GM06990 (cell line): ENCODE measurements at places on chromosomes 5 and 9.

- no peak for DNase-seq
Observed at GRCh38 chr9:14393418-14393817, 79.5 kb upstream of the NFIB start.

DNA sequence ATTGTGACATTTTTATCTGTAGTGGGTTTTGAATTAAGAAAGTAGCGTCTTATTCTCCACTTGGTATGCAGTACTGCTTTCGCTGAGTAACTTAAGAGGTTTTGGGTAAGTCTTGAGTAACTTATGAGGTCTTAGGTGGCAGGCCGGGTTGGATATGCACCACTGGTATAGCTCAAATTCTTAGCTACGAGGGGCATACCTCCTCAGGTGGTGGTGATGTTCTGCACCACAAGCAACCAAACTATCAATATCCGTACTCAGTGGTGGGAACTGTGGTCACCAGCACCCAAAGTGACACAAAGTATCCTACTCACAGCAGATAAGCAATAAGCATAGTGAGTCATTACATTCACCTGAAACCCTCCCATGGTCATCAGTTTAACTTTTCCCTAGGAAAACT lies 13.7 kb downstream of the SMC2 start:
- no peak for DNase-seq

DNA sequence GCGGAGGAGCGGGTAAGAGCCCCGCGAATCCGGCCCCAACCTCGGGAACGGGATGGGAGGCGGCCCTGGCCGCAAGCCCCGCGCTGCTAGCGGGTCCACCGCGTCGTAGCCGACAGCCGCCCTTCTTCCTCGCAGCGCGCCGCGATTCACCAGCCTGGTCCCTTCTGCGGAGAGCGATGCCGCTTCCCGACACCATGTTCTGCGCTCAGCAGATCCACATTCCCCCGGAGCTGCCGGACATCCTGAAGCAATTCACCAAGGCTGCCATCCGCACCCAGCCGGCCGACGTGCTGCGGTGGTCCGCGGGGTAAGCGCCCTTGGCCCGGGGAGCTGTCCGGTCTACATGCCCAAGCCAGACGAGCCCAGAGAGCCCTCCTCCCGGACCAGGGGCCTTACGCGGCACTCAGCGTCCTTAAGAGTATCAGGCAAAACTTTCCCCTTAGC lies 335 bp downstream of the ROPN1L start:
- no peak for DNase-seq

DNA sequence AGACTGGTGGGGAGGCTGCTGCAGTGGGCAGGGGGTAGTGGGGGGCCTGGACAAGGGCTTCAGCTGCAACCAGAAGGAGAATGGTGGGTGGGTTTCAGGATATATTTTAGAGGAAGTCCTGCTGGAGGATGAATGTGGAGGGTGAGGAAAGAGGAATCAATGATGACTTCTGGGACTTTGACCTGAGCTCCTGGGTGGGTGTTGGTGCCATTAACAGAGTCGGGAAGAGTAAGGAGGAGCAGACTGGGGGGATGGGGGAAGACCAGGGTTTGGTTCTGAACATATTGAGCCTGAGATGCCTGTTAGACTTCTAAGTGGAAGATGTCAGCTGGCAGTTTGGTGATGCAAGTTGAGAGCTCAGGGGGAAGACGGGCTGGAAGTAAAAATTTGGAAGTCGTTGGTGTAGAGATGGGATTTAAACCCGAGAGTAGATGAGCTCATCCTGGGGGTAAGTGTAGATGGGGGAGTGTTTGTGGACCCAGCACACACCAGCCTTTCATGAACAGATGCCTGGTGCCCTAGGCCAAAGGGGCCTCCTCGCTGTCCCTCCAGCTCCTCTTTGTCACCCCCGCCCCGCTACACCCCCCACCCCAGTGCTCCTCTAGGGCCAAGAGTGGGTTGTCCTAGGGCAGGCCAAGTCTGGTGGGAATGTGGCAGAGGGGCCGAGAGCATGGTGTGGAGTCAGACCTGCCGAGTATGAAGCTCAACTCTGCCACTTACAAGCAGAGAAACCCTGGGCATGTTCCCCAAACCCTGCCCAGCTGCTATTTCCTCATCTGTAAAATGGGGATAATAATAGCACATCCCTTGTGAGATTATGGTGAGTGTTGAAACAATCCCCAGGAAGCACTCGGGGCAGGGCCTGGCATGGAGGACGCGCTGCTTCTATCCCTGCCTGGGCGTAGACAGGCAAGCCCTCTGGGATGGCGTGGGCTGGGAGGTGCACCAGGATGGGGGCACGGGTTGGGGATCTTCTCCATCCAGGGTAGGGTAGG lies 4.0 kb downstream of the DNM1 start:
- DNase-seq = no peak

GRCh38 chr9:116115761-116116353 lies 37.7 kb upstream of the PAPPA start:
- no peak for DNase-seq

DNA sequence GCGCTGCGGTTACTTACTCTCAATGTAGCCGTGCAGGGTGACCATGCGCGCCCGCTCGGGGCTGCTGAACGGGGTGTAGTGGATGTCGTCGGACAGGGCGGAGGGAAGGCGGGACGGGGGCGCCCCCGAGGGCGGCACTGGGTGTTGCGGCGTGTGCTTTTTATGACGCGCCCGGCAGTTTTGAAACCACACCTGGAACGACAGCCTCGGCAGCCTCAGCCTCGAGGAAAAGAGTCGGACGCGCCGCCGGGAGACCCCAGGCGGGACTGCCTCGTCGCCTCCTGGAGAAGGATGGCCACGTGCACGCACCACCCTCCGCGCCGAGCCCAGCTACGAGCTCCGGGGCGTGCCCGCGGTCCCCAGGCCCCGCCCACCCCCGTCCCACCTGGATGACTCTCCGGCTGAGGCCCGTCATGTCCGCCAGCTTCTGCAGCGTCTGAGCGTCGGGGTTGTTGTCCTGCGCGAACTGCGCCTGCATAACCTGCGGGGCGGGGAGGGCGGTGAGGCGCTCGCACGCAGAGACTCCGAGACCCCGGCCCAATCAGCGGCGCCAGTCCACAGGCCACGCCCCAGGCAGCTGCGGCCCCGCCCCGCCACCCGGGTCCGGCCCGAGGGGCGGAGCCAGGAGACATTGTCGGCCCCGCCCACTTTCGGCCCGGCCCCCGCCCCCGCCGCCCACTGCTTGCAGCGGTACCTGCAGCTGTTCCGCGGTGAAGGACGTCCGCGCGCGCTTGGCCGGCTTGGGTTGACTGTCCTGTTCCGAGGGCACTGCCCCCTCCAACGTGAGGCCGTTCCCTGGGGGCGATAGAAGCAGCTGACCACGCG lies 15.0 kb downstream of the LHX6 start:
- peak; percentile 70 for DNase-seq

GRCh38 chr5:168951356-168951755 lies 349.6 kb downstream of the SLIT3 start:
- DNase-seq = no peak

DNA sequence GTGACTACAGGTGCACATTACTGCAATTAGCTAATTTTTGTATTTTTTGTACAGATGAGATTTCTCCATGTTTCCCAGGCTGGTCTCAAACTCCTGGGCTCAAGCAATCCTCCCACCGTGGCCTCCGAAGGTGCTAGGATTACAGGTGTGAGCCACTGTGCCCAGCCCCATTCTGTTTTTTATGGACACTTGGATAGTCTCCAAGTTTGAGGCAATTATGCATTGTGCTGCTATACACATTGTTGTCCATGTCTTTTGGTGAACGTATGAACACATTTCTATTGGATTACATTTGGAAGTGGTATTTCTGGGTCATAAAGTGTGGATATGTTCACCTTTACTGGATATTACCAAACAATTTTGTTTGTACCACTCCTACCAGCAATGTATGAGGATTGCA lies 22.4 kb upstream of the PLPP1 start:
- DNase-seq = no peak

DNA sequence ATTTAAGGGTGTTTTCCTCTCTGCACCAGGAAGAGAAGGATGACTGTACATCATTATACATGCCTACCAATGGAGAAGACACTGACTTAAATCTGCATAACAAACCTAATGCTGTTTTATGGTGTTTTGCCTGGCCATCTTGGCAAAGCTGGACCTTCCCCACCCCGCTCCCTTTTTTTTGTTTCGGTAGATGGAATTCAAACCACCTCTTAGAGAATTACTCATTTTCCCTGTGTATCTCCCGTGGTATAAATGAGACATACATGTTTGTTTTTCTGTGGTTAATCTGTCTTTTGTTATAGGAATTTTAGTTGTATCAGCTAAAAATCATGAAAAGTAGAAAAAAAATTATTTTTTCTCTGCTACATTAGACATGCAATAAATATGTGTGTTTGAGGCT lies 28.8 kb downstream of the IL12B start:
- no peak for DNase-seq

DNA sequence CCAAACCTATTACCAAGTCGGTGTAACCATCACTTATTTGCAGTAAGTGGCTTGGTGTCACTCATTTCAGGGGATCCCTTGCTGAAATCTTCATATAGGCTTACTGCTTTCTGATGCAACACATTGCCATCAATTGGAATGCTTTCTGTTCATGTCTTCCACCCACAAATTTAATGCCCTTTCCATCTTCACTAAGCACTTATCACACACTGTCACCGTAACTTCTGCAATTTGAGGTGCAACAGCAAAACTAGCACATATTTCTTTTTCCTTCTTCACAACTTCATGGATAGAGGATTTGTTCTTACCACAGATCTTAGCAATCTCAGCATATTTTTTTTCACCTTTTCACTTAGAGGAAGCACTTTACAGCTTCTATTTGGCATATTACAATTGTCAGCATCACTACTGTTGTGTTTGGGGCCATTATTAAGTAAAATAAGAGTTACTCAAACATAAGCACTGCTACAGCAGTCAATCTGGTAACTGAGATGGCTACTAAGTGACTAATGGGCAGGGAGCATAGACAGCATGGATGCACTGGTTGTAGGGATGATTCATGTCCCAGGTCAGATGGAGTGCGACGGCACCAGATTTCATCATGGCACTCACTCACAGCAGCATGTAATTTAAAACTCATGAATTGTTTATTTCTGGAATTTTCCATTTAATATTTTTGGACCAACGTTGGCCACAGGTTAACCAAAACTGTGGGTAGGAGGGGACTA lies 70.1 kb downstream of the PIP5K1B start:
- no peak for DNase-seq

- no peak for DNase-seq
Observed at GRCh38 chr5:158261674-158262367, 402.9 kb upstream of the CLINT1 start.

DNA sequence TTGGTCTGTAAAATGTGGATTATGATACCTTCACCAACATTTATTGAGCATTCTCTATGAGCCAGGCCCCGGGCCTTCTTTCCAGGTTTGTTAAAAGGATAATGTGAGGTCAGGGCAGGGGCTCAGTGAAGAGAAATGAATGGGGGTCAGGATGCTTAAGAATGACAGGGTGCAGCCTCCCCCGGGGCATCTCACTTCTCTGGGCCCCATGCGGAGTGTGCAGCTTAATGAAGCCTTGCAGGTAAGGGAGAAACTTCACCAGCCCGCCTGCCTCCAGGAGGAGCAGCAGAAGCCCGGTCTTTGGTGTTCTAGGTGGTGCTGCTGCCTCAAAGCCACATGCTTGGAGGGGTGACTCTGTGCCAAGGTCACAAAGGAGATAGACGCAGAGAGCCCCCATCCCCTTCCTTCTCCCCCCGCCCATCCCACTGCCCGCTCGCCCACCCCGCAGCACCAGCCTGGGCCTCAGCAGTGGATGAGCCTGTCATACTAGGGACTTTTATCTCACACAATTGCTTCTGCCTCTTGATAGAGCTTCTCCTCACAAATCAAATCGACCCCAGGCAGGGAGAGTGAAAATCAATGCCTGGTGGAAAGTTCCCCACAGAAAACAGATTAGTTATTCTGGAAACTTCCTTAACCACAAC lies 244.8 kb downstream of the PBX3 start:
- DNase-seq = no peak

GRCh38 chr5:144084971-144085370 lies 85.5 kb downstream of the YIPF5 start:
- DNase-seq = no peak

DNA sequence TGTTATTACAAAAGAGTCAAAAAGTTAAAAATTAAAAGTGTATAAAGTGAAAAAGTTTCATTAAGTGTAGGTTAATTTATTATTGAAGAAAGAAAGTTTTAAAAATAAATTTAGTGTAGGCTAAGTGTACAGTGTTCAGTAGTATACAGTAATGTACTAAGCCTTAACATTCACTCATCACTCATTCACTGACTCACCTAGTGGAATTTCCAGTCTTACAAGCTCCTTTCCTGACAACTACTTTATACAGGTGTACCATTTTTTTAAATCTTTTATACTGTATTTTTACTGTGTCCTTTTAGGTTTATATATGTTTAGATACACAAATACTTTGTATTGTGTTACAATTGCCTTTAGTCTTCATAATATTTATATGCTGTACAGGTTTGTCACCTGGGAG lies 530.2 kb upstream of the FAM174A start:
- no peak for DNase-seq

- DNase-seq = peak; percentile 41
Observed at GRCh38 chr9:91395553-91396471, 27.8 kb downstream of the NFIL3 start.

GRCh38 chr5:15137414-15137813 lies 265.8 kb upstream of the ANKH start:
- no peak for DNase-seq

DNA sequence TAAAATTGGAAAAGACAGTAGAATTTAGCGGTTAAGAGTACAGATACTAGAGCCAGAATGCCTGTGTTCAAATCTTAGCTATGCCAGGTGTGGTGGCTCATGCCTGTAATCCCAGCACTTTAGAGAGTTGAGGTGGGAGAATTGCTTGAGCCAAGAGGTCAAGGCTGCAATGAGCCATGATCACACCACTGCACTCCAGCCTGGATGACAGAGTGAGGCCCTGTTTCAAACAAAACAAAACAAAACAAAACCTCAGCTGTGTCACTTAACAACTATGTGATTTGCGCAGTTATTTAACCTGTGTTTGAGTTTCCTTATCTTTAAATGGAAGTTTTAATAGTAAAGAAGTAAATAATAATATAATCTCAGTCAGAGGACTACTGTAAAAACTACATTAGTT lies 68.3 kb downstream of the TBCA start:
- no peak for DNase-seq

GRCh38 chr9:89891591-89892304 lies 286.9 kb downstream of the GADD45G start:
- DNase-seq = no peak

DNA sequence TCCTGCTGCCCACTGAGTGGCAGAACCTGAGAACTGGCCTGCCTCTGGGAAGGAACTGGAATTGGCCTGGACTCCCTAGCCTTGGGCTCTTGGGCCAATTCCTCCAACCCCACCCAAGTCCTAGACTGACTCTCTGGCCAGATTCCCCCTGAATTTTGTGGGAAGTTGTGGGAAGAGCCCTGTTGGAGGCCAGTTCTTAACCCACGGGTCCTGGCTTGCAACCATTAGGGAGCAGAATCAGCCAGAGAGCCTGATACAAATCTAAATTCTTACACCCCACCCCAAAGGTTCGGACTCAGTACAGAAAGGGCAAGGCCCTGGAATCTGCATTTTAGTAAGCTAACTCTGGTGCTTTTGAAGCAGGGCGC lies 125.3 kb upstream of the SLC25A48 start:
- no peak for DNase-seq

GRCh38 chr5:66608501-66608900 lies 12.3 kb downstream of the MAST4 start:
- DNase-seq = no peak

GRCh38 chr5:118984602-118985001 lies 3.7 kb downstream of the DTWD2 start:
- DNase-seq = no peak
